ENCODE measurements at places on chromosomes 3 and 15.

DNA sequence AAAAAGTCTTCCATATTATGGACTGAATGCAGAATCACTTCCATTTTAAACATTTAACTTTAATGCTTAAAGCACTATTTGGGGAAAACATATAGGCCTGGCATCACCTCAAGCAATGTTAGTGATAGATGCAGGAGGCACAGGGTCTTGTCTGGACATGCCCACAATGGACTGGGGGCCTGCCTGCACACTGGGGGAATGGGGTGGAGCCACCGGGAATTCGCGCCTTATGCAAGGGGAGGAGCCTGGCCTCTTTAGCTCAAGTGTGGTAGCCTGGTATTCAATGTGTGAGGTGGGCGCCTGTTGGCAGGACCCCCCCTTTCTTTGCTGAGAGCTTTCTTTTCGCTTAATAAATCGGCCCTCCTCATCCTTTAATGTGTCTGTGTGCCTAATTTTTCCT is 29.9 kb downstream of the ACKR4 start:
- DNase-seq, result no peak

GRCh38 chr15:73956743-73957135 is 30.5 kb downstream of the LOXL1 start:
- no peak for DNase-seq

DNA sequence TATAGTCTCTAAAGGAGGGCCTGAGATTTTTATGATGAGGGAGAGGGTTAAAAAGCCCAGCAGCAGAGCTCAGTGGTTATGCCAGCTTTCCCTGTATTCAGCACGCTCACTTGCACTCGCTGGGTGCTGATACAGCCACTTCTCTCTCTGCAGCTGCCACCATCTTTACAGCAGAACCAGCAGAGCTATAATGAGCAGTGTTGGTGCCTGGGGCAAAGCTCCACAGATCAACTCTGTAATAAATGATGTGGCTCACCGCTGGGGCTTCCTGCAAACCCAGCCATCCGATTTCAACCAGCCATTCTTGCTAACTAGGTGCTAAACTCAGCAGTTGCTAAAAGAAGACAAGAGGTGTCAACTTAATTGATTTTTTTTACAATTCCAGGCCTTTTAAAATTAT is 48.0 kb downstream of the ARNT2 start:
- no peak for DNase-seq

- DNase-seq, result no peak
These were observed 167.0 kb upstream of the ANKRD28 start for GRCh38 chr3:15964605-15965442.

- DNase-seq, result no peak
These were observed 80.0 kb upstream of the SPATA16 start for GRCh38 chr3:173221010-173221409.
